ENCODE measurements at places on chromosomes 2 and 18.

DNA sequence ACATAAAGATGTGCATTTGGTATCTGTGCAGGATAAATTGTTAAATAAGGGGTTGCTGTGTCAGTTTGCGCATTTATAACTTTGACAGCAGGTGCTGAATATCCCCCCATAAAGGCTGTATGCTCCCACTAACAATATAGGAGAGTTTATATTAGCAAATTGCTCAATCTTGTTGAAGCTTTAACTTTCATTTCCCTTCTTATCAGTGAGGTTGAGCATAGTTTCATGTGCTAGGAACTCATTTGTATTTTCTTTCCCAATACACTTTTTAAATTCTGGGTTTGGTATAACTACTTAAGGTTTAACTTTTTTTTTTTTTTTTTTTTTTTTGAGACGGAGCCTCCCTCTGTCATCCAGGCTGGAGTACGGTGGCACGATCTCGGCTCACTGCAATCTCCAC, 89.0 kb downstream of the FAM117B start:
- no peak for DNase-seq

DNA sequence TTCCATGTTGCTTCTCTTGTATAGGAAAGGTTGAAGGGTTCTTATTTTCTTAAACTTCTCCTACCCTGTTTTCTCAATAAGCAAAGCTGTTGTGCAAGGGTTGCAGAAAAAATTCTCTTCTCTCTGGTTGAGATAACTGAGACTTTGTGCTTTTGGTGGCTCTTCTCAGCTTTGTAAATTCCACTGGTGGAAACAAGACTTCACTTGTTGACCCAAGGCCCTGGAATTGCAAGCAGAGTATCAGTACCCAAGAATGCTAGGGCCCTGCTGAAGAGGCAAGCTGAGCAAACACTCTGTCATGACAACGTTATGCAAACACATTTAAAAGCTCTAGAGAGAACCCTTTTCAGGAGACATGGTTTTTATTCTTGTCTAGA, 294.7 kb upstream of the EPAS1 start:
- peak; percentile 33 for DNase-seq

DNA sequence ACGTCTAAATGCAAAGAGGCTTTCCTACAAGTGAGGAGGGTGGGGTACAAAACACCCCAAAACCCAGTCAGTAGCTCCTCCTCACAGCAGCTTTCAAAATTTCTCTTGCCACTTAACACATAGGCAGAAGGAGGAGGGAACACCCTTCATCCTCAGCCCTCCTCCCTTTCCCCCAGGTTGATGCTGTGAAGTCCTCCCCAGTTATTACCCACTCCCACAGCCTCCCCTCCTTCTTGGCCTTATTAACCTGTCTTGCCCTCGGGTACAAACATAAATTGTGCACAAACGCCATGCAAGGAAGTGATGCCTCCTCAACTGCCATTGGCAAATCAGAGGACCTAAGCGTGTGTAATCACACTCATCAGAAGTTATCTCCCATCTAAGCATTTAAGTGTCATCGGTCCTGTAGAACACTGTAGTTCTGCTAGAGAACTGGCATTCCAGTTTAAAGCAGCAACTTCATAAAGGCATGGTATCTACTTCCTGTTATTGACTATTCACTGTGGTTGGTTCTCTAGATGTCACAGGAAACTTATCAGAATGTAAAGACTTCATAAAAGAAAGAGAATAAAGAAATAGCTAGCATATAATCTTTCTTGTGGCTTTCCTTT, at the start of gene DSC1:
Gene DSC1 (minus strand): TSS at position 32 of the 611 bp plus-strand sequence. CDS start 262 bp downstream, outside the sequence.
- DNase-seq = no peak

- DNase-seq = no peak
These were observed 70.2 kb upstream of the SH3BP4 start for GRCh38 chr2:234881413-234882241.

DNA sequence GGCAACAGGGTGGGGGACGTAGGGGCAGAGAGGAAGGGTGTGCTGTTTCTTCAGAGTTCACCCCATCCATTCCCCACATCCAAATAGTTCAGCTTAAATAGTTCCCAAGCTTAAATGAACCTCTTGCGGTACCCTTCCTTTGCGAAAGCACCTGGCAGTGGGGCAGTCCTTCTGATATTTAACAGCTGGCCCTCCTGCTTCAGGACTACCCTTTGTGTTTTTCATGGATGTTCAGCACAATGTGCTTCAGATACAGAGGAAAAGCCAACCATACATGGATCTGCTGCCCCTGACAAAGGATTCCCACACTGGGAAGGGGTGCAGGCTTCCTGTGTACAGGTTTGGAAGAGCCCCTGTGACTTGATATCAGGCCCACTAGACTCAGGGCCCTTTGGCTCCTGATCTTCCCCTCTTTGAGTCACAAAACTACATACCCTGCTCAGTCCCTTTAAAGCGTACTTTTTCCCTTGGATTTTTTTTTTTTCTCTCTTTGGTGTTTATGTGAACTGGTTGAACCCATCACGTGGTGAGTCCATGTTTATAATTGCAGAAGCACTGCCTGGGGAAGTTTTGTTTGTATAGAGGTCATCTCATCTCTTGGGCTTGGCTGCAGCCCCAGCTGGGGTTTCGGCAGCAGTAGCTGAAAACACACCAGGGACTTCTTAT, 45.3 kb upstream of the IGFBP5 start:
- peak; percentile 42 for DNase-seq

GRCh38 chr18:79534356-79534755, 138.6 kb downstream of the NFATC1 start:
- DNase-seq = no peak

DNA sequence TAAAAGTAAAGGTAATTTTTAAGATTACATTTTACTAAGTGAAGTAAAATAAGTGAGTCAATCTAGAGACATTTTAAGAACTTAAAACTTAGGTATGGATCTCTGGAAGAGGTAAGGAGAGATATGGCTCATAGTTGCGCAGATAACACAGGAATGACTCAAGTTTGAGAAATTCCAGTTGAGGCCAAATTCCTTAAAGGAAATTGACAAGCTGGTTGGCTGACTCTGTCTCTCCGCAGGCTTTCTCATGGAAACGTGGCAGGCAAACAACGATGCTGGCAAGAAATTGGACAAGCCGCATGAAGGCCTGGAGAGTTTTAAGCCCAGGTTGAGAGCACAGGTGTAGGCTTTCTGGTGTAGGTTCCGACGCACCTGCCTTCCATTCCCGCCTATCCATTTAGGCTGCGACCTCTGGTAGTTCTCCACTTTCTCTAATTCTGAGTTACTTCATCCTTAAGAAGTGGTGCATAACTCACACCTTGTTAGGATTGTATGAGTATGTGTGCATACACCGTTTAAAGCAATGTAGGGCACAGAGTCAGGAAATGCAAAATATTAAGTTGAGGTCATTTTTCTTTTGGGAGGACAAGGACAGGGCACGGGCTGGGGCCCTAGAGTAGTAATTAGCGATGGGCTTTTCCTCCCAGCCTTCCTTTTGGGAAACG, 589 bp upstream of the DAW1 start:
- DNase-seq = no peak

- DNase-seq = no peak
These were observed 588.9 kb upstream of the NRXN1 start for GRCh38 chr2:51620796-51621195.

DNA sequence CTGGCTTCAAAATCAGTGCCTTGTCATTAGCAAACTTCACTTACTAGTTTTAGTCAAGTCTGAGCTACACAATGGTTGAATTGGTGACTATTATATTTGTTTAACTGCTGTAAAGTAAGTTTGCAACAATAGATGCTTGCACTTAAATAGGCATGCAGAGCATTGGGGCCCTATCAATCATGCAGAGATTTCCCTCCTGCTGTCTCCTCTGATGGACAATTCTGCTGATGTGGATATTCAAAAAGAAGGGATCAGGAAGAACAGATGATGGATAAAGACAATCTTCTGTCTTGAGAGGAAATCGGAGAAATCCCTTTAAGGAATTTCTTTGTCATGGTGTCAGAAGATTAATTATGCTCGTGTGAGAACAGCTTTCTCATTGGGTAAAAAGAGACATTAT, 89.0 kb downstream of the GREB1L start:
- no peak for DNase-seq

DNA sequence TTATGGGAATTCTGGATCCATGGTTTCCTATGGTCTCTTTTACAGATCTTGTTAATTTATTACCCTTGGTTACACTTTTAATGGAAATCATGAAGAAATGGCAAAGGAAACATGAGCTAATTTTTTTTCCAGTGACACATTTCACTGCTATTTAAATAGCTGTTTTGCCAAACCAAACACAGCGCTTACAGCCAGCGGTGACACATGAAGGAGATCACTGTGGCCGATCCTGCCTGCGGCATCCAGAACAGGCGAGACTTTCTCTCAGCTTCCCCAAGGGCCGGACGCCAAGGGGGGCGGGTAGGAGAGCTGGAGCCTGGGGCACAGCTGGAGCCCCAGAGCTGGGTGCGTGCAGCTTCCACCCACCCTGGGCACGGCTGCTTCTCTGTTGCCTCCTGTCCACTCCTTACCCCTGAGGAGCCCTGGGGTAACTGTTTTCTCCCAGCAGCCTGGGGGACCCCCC, 81.4 kb upstream of the PKDCC start:
- no peak for DNase-seq

DNA sequence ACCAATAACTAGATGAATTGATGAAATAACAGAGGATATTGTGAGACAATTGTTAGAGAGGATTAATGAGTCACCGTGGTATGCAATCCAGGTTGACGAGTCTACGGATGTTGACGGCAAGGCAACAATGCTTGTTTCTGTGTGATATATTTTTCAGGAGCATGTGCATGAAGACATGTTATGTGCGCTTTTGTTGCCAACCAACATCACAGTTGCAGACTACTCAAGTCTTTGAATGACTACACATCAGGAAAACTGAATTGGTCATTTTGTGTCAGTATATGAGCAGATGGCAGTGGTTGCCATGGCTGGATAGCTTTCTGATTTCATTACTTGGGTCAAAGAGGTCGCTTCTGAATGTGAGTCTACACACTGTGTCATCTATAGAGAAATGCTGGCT, 96.8 kb upstream of the CRACDL start:
- no peak for DNase-seq

GRCh38 chr2:120729406-120730399, 6.0 kb upstream of the GLI2 start:
- DNase-seq = no peak

GRCh38 chr2:26298638-26299393, 47.1 kb upstream of the SELENOI start:
- DNase-seq = no peak

- DNase-seq = no peak
These were observed 794 bp downstream of the NOTO start for GRCh38 chr2:73203055-73203681.

DNA sequence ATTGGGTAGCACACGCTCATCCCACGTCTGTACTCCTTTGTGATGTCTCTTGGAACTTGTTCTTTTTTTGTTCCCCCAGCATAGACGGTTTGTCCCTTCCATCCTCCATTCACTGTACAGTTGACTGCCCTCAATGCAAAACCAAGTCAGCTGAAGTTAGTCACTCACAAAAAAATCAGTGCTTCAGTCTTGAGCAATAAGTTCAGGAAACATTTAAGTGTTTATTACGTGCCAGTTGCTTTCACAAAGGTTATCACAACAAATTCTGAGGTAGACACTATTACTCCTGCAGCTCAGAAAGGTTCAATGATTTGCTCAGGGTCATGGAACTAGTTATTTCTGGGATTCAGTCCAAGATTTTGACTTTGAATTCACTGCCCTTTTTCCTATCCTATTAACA, 102.2 kb downstream of the PDE1A start:
- no peak for DNase-seq

- DNase-seq = no peak
These were observed 22.0 kb upstream of the INHBB start for GRCh38 chr2:120323807-120324399.

DNA sequence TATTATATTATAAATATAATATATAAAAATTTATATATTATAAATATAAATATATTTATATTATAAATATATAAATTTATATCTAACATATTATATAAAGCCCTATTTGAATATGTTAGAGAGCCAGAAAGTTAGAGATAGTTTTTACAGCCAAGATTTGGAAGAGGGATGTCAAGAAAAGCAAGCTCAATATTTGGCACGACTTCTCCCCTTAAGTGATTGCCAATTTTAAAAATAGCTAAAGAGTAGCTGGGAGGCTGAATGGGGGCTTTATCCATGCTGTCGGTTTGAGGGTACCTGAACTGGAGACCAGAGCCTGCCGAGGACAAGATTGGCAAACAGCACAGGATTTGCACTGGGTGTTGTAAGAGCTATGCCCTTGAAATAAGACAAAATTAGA, 180.9 kb upstream of the GYPC start:
- DNase-seq = no peak

- DNase-seq = no peak
These were observed 75.4 kb upstream of the MAP2 start for GRCh38 chr2:209348433-209348832.

- DNase-seq = peak; percentile 85
These were observed 22.3 kb upstream of the ATP5MC3 start for GRCh38 chr2:175203621-175204496.

DNA sequence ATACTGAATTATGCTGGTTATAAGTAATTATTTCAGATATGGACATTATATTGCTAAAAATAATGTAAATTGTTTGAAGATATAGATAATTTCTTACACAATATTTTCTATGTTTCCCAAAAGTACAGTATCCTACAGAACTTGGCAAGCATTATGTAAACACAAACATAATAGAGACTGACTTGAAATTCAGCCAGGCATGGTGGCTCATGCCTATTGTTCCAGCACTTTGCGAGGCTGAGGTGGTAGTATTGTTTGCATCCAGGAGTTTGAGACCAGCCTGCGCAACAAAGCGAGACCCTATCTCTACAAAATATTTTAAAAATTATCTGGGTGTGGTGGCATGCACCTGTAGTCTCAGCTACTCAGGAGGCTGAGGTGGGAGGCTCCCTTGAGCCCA, 1300.5 kb upstream of the DDX18 start:
- DNase-seq = no peak

GRCh38 chr2:175976391-175977157, 25.5 kb downstream of the LNPK start:
- no peak for DNase-seq

DNA sequence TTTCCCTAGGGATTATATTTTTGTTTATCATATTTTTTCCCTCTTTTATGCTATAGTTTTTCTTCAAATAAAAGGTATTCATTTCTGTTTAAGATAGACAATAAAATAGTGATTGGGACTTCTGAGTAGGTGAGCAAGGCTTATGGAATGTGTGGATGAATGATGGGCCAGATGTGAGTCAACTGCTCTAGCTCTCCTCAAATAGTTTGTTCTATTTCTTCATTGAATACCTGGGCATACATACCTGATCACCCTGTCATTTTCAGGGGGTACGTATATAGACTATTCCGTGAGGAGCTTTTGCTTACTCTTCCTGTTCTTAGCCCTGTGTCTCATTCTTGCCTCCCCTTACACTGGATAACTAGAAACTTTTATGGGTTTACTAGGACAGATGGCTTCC, 41.9 kb downstream of the BABAM2 start:
- no peak for DNase-seq

DNA sequence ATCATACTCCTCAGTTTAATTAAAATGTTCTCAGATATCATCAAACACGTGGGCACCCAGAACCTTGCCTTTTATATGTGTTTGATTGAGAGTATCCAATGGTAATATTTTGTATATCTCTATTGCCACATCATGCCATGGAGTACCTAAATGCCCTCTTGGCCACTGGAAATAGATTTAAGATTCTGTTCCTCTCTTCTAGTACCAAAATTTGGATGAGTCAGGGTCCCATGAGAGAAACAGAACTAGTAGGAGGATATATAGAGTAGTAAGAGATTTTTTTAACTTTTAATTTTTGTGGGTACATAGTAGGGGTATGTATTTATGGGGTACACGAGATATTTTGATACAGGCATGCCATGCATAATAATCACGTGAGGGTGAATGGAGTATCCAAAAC, 9.6 kb upstream of the ZAP70 start:
- DNase-seq = no peak
